ENCODE measurements at places on chromosomes 3 and 15.

DNA sequence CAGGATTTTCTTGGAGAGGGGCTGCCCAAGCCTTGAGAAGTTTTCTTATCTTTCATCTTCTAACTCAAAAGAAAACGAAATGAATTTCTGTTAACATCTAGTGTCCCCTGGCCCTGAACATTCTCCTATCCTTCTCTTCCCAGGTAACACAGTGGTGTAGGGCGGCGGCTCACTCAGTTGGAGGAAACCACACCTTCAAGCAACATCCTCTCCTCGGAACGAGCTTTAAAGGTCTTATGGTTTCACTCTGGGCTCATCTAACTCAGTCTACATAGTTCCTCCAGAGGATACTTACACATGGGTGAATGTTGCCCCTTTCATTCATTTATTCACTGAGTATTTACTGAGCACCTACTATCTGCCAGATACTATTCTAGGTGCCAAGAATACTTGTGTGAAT is 31.0 kb upstream of the KLHL6 start:
- no peak for DNase-seq

DNA sequence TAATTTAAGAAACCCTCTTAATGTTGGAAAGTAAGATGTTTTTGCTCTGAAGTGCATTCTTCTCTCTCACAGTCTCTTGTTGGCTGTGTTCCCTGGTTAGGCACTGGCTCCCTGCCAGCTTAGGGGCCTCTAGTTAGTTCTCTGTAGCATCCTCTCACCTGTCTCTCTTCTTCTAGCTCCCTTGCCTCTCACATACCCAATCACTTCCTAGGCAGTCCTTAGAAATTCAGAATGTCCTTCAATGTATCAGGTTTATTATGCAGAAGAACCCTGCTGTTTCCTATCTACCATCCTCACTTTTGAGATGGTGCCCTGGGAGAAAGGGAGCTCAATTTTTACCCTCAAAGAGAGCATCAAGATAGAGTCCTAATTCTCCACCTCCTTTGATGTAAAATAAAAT is 36.2 kb upstream of the CPNE4 start:
- no peak for DNase-seq

DNA sequence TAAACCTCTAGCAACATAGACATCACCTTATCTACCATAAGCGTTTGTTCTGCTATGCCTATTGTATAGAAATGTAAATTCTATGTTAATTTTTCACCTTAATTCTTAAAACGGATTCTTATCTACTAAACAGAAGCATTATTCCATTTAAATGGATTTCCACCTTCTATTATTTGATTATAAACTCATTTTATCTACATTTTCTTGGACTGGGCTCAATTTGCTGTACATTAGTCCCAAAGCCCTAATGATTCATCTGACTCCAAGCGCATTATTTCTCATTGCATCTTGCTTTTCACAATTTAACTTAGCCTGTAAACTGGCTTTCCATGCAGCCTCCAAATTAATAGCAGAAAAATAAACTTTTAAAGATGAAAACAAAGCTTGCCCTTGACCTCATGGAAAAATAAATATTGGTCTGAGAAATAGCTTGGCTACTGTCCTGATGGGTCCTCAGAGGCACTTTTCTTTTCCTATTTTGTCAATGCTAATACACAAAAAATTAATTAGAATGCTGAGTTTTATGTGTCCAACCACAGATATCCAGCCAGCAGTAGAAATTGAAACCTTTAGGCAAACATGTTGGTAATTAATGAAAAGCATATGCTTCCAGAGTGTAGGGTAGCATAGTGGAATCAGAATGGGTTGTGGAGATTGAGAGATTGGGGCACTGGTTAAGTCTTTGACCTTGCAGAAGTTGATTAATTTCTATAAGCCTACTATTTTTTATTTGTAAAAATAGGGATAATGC is 81.4 kb upstream of the CFAP20DC start:
- no peak for DNase-seq

DNA sequence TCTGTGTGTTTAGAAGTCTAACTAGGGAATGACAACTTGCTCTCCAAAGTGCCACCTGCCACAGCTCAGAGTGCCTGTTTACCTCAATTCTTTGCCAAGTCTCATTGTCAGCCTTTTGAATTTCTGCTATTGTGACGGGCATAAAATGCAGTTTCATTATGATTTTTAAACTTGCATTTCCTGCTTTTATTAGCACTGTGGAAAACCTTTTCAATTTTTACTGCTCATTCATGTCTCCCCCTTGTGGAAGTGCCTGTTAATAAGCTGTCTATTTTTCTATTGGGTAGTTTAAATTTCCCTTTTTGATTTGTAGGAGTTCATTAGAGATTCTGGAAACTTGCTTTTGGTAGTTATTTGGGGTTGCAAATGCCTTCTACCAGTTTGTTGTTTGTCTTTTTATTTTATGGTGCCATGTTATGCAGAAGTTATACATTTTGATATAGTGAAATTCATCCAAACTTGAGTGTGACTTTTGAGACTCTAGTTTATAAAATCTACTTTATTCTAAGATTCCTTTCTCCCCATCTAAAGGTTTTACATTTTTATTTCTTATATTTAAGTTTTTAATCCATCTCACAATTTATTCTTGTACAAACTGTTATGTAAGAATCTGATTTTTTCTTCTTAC is 53.9 kb upstream of the FRMD4B start:
- DNase-seq: peak; percentile 38

DNA sequence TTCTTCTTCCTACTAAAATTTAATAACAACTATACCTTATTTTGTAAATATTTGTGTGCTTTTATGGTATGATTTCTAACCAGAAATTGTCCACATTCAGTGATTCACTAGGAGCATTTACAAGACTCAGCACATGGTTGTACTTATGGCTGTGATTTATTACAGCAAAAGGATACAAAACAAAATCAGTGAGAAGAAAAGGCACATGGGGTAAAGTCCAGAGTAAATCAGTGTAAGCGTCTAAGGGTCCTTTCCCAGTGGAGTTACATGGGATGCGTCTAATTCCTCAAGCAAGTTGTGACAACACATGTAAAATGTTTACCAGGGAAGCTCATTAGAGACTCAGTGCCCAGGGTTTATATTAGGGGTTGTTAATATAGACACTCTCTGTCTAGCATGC is 31.1 kb downstream of the RNF13 start:
- DNase-seq: no peak

GRCh38 chr3:5166846-5167245 is 20.7 kb upstream of the EDEM1 start:
- DNase-seq: no peak

DNA sequence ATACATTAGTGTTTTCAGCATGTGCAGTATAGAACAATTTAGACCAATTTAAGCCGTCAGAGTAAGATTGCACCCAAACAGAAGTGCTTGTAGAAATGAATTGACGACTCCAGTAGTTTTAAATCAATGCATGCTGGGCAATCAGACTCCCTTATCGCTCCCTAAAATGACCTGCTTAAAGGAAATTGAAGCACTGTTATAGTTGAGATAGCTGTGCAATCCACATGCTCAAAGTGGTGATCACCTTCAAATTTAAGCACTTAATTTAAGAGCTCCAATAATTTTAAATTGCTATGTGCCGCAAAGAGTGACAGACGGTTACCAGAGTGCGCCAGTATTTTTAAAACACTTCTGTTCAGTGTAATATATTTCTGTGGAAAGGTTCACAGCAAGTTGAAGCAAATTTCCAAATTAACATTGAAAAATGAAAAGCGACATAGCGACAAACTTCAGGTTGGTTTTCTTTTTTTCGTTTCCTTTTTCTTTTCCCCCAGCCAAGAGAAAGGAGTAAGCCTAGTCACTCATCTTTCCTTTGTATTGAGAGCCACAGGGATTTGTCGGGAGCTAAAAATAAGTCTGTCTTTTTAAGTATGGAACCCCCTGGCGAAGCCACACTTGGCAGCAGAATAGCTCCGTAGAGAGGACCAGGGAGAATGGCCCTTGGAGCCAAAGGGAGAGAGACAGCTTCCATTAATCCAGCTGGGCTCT is 436.4 kb upstream of the RBMS3 start:
- no peak for DNase-seq

GRCh38 chr3:8488411-8488810 is 13.2 kb upstream of the LMCD1 start:
- no peak for DNase-seq

- no peak for DNase-seq
Observed at GRCh38 chr3:37941608-37942508, 48.7 kb upstream of the VILL start.

DNA sequence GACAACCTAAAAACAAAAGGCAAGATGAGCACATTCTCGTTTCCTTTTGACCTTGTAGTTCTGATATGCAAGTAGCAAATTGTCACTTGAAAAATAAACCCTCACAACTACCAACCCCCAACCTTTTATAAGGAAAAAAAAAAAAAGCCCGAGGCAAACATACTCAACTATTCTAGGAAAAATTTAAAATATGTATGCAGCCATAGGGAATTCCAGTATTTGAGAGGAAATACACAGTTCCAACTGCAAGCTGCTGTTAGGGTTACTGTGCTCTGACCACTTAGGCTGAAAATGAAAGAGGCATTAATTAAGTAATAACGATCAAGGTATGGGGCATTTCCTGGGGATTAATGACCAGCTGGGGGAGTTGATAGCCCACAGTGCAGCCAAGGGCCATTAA is 281.9 kb upstream of the DPH6 start:
- DNase-seq: no peak

Measured in H4 (cell line).